ENCODE measurements at places on chromosomes 5 and 9.

- no peak for DNase-seq
Measured at GRCh38 chr9:129021091-129021490, 7.0 kb downstream of the SH3GLB2 start.

- no peak for DNase-seq
Measured at GRCh38 chr5:10604975-10605374, 41.1 kb downstream of the ANKRD33B start.

DNA sequence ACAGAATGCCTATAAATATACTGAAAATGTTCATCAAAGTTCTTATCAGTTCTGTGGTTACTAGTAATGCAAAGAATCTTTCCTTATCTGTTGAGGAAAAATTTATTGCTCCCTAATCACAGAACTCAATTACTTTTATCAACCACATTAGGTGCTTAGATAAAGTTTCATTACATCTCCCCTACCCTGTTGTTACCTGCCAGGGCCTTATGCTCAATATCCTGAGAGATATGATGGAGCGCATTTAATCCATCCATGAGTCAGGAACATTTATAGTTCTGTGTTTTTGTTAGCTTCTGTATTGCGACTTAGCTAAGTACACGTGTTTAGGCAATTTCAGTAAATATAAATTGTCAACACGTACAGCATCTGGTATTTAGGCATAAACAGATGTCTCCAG lies 164.3 kb upstream of the ST8SIA4 start:
- no peak for DNase-seq

GRCh38 chr5:157516006-157516405 lies 56.0 kb downstream of the NIPAL4 start:
- DNase-seq, result no peak
